ENCODE measurements at places on chromosomes 3 and 15. TPM values are rescaled to one million over a fixed set of nuclear protein-coding genes. Genes with fewer than 3 reads are reported as not detected.

GRCh38 chr3:23865595-23866396, 51.0 kb downstream of the NKIRAS1 start:
- H3K4me3 ChIP-seq, result no peak overlapping the region
- no peaks in the 10 kb centered on the region for H3K36me3 ChIP-seq
- peaks cover 62% of the 10 kb centered on the region for H3K4me1 ChIP-seq
- H3K27me3 ChIP-seq, result no peaks in the 10 kb centered on the region

The KLF15 gene
- 9.5 TPM for total RNA-seq

GRCh38 chr3:79159736-79160135, 608.1 kb downstream of the ROBO1 start:
- no peaks in the 10 kb centered on the region for H3K36me3 ChIP-seq
- no peaks in the 10 kb centered on the region for H3K27me3 ChIP-seq
- H3K27ac ChIP-seq, result no peak overlapping the region
- peaks cover 11% of the 10 kb centered on the region for H3K4me1 ChIP-seq
- no peak overlapping the region for H3K4me3 ChIP-seq

DNA sequence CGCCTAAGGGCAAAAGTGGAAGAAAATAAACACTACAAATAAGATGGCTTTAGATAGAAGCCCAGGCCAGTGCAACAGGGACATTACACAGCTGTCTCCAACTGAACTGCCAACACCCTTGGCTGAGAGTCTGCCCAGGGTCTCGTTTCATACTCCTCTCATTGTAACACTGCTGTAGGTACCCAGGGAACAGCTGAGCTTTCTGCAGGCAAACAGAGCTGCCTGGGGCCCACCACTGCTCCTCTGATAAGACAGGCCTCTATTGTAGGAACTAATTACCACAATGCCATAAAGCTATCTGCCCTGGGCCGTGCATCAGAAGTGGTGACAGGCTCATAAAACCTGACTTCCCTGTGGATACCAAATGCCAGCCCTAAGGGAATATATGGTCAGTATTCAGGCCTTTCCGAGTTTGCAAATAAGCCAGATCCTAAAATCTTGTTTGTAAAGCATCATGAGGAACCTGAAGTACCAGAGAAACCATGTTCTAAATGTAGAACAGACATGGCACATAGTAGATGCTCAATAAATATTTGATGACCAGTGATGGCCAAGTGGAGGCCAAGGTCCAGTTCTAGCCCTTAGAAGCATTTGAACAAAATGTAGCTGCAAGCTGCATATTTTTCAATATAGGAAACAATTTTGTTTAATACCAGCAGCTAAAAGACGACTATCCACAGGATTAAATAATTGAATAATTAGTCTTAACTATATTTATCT, 84.3 kb upstream of the NEO1 start:
- H3K4me1 ChIP-seq, result peaks cover 12% of the 10 kb centered on the region
- no peak for DNase-seq
- H3K4me3 ChIP-seq, result no peak overlapping the region
- H3K36me3 ChIP-seq, result no peaks in the 10 kb centered on the region
- no peaks in the 10 kb centered on the region for H3K27me3 ChIP-seq
- H3K27ac ChIP-seq, result peak overlapping the region; percentile 4

DNA sequence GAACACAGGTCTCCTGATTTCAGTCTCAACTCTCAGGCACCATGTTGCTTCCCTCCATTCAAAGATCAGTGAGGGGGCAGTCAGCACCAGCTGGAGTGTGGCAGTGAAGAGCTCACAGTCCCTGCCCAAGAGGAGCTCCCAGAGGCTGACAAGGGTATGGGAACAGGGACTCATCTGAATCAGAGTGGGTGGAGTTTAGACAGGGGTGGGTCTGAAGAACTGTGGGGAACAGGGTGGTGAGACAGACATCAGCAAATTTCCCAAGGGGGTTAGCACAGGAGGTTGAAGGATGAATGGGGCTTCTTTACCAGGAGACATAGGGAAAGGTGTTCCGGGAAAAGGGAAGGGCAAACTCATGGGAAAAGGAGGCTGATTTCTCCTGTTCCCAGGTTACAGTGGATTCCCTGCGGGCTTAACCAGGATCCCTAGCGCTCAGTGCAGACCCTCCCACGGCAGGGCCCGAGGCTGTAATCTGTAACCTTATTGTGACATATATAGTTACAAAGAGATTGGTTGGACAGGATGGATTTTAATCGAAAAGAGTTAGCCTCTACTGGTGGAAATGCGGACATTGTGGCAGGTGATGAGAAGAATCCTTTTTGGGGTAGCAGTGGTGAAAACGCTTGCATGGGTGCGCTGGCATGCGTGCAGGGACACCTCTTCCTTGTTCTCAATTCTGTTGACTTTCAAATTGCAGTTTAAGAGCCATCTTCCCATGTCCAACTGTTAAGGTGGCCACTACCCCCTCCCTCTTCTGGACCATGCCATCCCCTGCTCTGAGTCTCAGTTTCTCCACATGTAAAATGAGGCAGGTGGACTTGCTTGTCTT, 160.3 kb downstream of the SMAD6 start:
- H3K27ac ChIP-seq, result no peak overlapping the region
- no peak for DNase-seq
- no peaks in the 10 kb centered on the region for H3K36me3 ChIP-seq
- H3K27me3 ChIP-seq, result no peaks in the 10 kb centered on the region
- peaks cover 11% of the 10 kb centered on the region for H3K4me1 ChIP-seq
- no peak overlapping the region for H3K4me3 ChIP-seq

DNA sequence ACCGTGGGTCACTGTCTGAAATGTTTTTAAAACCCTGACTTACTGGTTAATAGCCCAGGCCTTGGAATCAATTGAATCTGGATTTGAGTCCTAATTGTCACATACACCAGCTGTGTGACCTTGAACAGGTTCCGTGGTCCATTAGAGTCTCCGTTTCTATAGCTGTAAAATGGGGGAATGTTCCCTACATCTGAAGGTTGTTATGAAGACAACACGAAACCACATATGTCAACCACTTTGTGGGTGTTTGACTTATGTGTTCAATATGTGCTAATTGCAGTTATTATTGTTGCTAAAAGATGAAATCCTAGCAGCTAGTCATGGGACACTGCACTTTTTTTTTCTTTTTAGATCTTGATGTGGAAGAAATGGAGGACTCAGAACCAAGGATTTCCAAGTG, 35.3 kb downstream of the ZBTB38 start:
- no peak overlapping the region for H3K27ac ChIP-seq
- H3K36me3 ChIP-seq, result peaks cover 10% of the 10 kb centered on the region
- H3K4me3 ChIP-seq, result no peak overlapping the region
- no peaks in the 10 kb centered on the region for H3K27me3 ChIP-seq
- peaks cover 25% of the 10 kb centered on the region for H3K4me1 ChIP-seq

The PCOLCE2 gene
- total RNA-seq, result 5.5 TPM

DNA sequence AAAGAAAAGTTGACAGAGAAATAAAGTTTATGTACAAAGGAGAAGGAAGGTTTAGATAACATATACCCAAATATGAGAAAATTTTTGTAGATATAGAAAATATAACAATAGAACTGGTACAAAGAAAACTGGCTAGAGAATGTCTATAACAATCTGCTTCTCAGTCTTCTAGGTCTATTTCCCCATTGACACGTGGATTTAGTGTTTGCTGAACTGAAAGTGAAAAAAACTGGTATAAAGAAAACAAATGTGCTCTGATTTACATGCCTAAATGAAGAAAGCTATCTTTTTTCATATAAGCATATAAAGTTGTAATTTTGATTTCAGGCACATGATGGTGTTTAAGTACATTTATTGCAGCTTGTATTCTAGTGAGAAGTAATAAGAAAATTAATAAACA, 9.8 kb downstream of the KCNMB2 start:
- no peak overlapping the region for H3K27ac ChIP-seq
- H3K4me3 ChIP-seq, result no peak overlapping the region
- H3K36me3 ChIP-seq, result no peaks in the 10 kb centered on the region
- no peaks in the 10 kb centered on the region for H3K27me3 ChIP-seq

GRCh38 chr3:113626503-113627371, 69.7 kb downstream of the USF3 start:
- H3K4me1 ChIP-seq, result no peaks in the 10 kb centered on the region
- peaks cover 36% of the 10 kb centered on the region for H3K27me3 ChIP-seq
- peak; percentile 70 for DNase-seq
- H3K36me3 ChIP-seq, result no peaks in the 10 kb centered on the region
- no peak overlapping the region for H3K27ac ChIP-seq
- no peak overlapping the region for H3K4me3 ChIP-seq

The ALDH1L1 gene
- total RNA-seq, result 1.3 TPM

DNA sequence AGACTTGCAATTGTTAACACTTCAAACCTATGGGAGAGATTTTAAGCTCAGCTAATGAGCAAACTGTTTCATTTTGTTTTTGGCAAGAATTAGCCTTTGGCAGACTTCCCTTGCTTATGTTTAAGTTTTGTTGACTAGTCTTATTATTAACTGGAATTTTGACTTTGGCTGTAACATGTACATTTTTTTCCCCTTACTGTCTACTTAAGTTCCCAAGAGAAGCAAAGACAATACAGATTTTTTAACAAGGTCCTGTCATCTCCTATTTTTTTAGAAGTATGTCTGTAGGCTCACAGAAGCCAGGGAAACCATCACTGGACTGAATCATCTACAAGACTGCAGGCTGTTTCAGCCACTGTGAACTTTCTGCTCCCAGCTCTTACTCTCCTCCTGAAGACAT, 74.3 kb downstream of the DGKG start:
- DNase-seq, result no peak
- no peaks in the 10 kb centered on the region for H3K36me3 ChIP-seq
- H3K27ac ChIP-seq, result no peak overlapping the region
- H3K4me3 ChIP-seq, result no peak overlapping the region

DNA sequence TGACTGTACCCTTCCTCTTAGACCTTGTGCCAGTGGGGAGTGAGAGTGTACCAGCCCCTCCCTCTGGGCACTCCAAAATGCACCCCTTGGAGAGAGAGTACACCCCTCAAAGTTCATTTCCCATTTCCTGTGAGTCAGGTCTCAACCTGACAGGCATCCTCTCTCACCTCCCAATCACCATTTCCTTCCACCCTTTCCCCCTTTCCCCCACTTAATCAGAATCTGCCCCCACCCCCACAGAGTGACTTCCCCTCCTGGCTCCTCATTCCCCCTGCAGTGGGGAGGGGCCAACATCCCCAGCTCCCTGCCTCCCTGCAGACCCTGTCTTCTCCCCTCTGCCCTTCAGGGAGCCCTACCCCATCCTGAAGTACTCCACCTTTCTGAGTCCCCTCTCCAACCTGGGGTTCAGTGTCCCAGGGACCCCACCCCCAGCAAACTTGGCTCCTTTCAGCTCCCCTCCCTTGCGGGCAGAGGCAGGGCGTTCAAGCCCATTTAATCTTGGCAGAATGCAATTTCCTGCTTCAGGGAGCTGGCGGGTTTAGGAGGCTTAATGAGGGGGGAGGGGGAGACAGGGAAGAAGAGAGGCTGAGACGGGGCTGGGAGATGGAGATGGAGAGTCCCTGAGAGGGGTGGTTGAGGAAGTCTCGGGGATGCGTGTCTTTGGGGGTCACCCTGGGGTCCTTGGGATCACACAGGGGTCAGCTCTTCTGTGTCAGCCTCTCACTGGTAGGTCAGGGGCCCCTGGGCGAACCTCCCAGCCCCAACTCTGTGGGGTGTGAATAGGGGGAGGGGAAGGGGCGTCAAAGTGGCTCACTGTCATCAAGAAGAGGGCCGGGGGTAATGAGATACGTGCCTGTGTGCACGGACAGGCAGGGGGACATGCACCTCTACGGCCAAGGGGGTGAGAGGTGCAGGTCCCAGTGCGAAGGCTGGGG, 16.6 kb upstream of the SEMA3F start:
- H3K27ac ChIP-seq, result no peak overlapping the region
- no peaks in the 10 kb centered on the region for H3K27me3 ChIP-seq
- no peak overlapping the region for H3K4me3 ChIP-seq
- DNase-seq, result peak; percentile 66
- H3K4me1 ChIP-seq, result peaks cover 39% of the 10 kb centered on the region

DNA sequence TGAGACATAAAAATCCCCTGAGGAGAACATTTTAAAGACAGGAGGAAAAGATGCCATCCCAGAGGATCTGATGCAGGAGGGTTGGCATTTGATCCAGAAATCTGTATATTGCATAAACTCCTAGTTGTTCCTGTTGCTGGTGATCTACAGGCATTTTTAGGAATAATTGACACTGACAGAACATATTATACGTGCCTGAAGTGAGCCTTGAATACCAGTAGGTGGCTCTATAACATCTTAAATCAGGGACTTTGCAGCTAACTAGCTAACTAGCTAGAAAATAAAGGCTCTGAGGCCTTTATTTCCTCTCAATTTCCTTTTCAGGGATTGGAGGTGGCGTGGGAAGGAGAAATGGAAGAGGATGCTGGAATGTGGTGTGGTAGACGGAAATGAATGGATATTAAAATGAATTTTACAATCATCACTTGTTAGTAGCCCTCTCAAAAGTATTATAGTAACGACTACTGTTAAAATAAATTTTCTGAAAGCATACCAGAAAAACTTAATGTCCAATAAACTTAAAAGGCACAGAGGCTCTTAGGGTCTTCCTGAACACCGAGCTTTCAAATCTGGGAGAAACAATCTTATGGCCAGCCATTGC, 73.8 kb upstream of the ZBED2 start:
- no peaks in the 10 kb centered on the region for H3K36me3 ChIP-seq
- H3K27me3 ChIP-seq, result peaks cover 22% of the 10 kb centered on the region
- peaks cover 3% of the 10 kb centered on the region for H3K4me1 ChIP-seq
- no peak overlapping the region for H3K4me3 ChIP-seq
- peak; percentile 61 for DNase-seq

The MYL3 gene
- 2,390 TPM for total RNA-seq

The VEPH1 gene
- 2.5 TPM for total RNA-seq

The CFAP100 gene
- total RNA-seq, result not detected

GRCh38 chr3:165642761-165643420, 194.3 kb downstream of the BCHE start:
- H3K27me3 ChIP-seq, result no peaks in the 10 kb centered on the region
- no peak overlapping the region for H3K4me3 ChIP-seq
- H3K36me3 ChIP-seq, result no peaks in the 10 kb centered on the region
- H3K4me1 ChIP-seq, result no peaks in the 10 kb centered on the region
- DNase-seq, result peak; percentile 97

DNA sequence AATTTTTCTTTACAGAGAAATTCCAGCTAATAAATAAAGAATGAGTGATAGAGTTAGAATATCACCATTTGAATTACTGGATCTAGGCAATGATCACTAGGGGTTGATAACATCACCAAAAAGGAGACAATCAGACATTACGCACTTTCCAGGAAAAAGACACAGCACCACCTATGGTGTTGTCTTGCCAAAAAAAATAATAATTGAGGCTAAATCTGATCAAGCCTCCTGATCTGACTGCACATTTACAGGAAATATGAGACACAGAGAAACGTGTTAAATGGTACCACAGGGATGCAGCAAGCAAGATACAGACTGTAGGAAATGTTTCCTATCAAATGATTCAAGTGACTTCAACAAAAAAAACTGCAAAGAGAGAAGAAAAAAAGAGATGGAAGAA, 92.8 kb downstream of the EOMES start:
- no peak for DNase-seq
- no peaks in the 10 kb centered on the region for H3K27me3 ChIP-seq
- no peak overlapping the region for H3K27ac ChIP-seq
- no peaks in the 10 kb centered on the region for H3K4me1 ChIP-seq

GRCh38 chr3:56205406-56205805, 262.9 kb downstream of the ERC2 start:
- no peaks in the 10 kb centered on the region for H3K27me3 ChIP-seq
- H3K36me3 ChIP-seq, result no peaks in the 10 kb centered on the region
- peaks cover 28% of the 10 kb centered on the region for H3K4me1 ChIP-seq
- DNase-seq, result no peak

The MEGF11 gene
- total RNA-seq, result 0.30 TPM

- H3K27me3 ChIP-seq, result no peaks in the 10 kb centered on the region
- H3K4me1 ChIP-seq, result peaks cover 9% of the 10 kb centered on the region
- H3K4me3 ChIP-seq, result no peak overlapping the region
Observed at GRCh38 chr3:66425576-66426114, 75.2 kb downstream of the LRIG1 start.

The CCPG1 gene
- 19.4 TPM for total RNA-seq

The C2CD4A gene
- total RNA-seq, result not detected

GRCh38 chr3:18712713-18713576, 287.8 kb upstream of the SATB1 start:
- no peaks in the 10 kb centered on the region for H3K36me3 ChIP-seq
- no peaks in the 10 kb centered on the region for H3K4me1 ChIP-seq
- H3K27me3 ChIP-seq, result no peaks in the 10 kb centered on the region
- H3K27ac ChIP-seq, result no peak overlapping the region
